ENCODE measurements at places on chromosomes 3 and 15. TPM values are rescaled to one million over a fixed set of nuclear protein-coding genes. Genes with fewer than 3 reads are reported as not detected.

- no peak for DNase-seq
Observed at GRCh38 chr3:120203621-120204020, 81.4 kb downstream of the GPR156 start.

- no peak for DNase-seq
Observed at GRCh38 chr3:142232340-142232739, 7.0 kb upstream of the GK5 start.

DNA sequence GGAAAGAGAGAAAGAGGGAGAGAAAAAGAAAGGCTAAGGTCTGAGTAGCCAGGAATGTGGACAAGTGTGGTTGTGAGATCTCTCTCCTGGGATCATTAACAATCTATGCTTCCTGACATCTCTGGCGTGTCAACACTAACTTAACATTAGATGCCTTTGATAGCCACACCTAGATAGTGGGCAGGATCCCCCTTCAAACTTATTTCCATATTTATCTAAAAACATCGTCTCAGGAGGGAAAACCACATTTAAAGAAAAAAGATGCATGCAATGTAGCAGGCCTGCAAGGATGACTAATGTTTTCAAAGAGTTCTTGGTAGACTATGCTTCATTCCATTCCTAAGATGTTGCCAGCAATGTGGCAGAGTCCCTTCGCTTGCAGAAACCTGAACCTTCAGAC, 80.9 kb downstream of the MLH1 start:
- no peak for DNase-seq

- DNase-seq, result no peak
Observed at GRCh38 chr15:96222981-96223380, 107.5 kb upstream of the NR2F2 start.

DNA sequence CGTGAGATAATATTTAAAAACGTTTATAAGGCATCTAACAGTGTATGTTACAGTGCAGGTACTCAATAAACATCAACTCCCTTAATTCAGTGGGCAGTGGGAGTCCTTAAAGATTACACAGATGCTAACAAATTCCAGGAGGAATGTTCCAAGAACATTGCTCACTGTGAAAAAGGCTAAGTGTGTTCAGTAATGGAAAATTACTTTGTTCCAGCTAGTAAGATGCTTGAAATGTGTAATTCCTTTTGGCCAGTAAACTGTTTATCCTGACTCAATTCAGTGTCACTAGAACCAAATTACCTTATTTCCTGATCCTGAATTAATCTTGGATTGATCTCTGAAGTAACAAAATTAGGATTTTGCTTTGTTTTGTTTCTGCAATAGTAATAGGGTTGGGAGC, 54.2 kb upstream of the SEMA6D start:
- DNase-seq, result no peak

Gene SENP8
- 10.1 TPM for total RNA-seq

Gene CCRL2
- total RNA-seq, result 0.78 TPM
